ENCODE measurements at places on chromosomes 16 and 17.

DNA sequence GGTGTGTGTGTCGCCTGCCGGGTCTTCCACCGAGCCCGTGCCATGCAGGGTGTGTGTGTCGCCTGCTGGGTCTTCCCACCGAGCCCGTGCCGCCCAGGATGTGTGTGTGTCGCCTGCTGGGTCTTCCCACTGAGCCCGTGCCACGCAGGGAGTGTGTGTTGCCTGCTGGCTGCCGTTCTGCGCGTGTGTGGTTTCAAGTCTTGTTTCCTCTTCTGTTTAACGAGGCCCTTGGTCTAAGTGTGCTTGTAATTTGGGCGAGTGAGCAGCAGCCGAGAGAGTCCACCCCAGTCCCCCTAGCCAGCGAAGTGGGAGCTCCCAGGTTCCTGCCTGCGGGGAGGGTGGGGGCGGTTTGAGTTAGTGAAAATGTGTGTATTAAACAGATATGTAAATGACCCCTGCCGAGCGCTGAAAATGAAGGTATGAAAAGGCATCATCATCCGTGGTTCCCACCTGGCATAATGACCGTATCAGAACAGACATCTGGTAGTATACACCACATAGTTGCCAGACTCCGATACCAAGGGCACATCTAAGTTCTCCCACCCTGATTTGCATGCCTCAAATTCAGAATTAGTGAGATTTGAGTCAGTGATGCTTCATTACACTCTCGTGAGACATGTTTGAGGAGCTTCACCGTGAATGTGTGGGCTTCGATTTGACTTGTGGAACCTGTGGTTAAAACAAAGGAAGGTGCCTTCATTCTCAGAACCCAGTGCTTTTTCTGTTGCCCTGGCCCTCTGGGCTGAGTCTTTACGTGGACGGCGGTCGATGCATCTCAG is 114.5 kb upstream of the CHMP6 start:
- peaks cover 5% of the 10 kb centered on the region for H3K36me3 ChIP-seq
- no peak overlapping the region for H3K4me3 ChIP-seq
- no peak overlapping the region for H3K27ac ChIP-seq
- no peaks in the 10 kb centered on the region for H3K27me3 ChIP-seq
- no peak for DNase-seq

DNA sequence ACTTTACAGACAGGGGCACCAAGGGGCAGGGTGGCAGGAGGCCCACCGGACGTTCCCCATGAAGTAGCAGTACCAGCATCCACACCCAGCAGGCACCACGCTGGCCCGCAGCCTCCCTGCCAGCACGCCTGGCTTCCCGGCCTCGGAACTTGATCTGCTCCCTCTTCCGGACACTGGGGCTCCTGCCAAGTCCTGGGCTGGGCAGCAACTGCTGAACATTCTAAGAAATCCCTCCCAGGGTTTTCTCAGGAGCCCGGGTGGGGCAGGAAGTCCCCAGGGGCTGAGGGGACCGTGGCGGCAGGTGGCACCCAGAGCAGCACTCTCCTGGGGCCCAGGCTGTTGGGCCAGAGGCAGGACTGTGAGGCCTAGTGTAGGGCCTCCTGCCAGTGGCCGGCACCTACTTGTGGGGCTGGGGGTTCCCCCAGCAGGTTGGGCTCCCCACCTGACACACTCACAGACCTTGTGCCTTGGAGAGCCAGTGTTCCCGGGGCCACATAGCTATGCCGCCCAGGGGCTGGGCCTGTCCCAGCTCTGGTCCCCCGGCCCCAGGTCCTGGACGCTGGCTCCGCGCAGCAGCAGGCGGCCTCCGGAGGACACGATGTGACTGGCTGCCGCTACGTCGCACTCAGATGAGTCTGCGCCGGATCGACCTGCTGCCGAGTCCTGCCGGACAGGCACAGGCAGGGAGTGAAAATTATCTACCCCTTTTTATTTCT is 86.2 kb upstream of the CBX4 start:
- H3K4me3 ChIP-seq, result no peak overlapping the region
- peaks cover 4% of the 10 kb centered on the region for H3K4me1 ChIP-seq
- no peak for DNase-seq

DNA sequence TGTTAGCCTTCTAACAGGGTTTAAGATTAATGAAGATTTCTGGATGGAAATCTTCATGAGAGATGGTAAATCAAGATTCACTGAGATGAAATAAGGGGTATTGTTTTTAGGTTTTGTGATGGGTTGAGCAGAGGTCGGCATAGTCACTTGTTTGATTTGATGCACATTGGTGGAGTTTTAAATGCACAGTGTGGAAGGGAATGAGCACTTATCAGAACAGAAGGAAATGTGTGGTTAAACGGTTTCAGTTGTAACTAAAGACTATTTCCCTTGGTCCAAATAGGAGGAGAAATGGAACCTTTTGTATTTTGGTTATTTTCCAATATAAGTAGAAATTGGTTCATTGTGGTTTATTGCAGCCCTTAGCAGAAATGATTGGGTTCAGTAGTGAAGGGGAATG is 34.1 kb downstream of the CBFB start:
- no peaks in the 10 kb centered on the region for H3K4me1 ChIP-seq
- H3K27ac ChIP-seq, result no peak overlapping the region
- H3K27me3 ChIP-seq, result no peaks in the 10 kb centered on the region
- no peak overlapping the region for H3K4me3 ChIP-seq

DNA sequence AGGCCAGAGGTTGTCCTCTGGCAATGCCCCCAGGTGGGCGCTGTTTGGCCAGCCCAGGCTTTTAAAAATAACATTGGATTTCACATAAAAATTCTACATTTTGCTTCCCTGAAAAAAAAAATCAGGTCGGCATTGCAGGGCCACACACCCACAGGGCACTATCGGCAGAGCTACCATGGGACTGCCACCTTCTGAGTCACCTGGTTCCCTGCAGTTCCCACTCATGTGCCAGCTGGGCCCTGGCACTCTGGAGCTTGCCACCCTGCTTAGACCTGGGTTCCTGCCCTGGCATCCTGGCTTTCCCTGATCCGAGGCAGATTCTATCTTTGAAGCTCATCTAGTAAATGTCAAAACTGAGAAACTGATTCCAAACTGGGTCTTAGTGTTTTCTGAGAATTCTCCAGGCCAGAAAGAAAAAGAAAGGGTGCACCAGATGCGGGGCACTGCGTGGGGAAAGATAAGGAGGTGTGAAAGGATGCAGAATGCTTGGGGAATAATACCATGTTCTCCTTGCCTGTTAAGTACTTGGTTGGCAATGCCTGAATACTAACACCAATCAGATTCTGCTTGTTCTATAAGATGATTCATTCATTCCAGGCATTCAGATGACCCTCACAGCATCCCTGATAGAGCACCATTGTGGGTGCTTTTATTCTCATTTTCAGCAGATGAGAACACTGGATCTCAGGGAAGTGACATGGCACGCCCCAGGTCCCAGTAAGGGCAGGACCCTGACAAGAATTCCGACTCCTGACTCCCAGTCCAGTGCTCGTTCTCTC is 51.8 kb downstream of the RAI1 start:
- H3K27ac ChIP-seq, result no peak overlapping the region
- no peak overlapping the region for H3K4me3 ChIP-seq
- no peaks in the 10 kb centered on the region for H3K27me3 ChIP-seq
- peaks cover 13% of the 10 kb centered on the region for H3K4me1 ChIP-seq
- no peaks in the 10 kb centered on the region for H3K36me3 ChIP-seq

- no peak for DNase-seq
- H3K27me3 ChIP-seq, result no peaks in the 10 kb centered on the region
These were observed 54.6 kb downstream of the ABCC12 start for GRCh38 chr16:48101069-48101674.

DNA sequence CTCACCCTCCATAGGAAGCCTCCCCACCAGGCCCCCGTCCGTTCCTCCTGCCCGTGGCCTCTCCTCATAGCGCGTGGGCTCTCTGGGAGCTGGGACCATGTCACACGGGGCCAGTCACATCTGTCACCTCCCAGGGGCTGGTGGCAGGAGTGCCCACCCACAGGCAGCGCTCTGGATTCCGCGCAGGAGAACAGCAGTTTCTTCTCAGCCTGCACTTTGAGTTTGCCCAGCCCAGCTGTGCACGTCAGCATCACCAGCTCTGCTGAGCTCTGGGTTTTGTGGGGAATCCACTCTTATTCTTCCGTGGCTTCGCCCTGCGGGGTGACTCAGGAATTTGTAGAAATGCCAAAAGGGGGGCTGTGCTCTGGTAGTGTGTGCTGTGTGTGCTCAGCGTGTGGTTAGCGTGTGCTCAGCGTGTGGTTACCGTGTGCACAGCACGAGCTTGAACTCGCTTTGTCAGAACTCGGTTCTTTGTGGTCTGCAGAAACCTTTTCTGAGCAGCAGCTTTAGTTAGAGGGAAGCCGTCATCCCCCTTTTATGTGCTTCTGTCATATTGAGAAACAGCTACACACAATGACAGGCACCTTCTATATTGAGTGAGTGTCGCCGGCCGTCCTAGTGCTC is 3.2 kb downstream of the ACSF3 start:
- H3K36me3 ChIP-seq, result peaks cover 13% of the 10 kb centered on the region
- H3K4me1 ChIP-seq, result peaks cover 10% of the 10 kb centered on the region
- DNase-seq, result no peak
- H3K27ac ChIP-seq, result no peak overlapping the region
- no peaks in the 10 kb centered on the region for H3K27me3 ChIP-seq

- peaks cover 3% of the 10 kb centered on the region for H3K4me1 ChIP-seq
- no peaks in the 10 kb centered on the region for H3K27me3 ChIP-seq
- no peak overlapping the region for H3K4me3 ChIP-seq
- DNase-seq, result no peak
- no peak overlapping the region for H3K27ac ChIP-seq
- no peaks in the 10 kb centered on the region for H3K36me3 ChIP-seq
These were observed 101.2 kb downstream of the OR1D5 start for GRCh38 chr17:2962236-2962635.

DNA sequence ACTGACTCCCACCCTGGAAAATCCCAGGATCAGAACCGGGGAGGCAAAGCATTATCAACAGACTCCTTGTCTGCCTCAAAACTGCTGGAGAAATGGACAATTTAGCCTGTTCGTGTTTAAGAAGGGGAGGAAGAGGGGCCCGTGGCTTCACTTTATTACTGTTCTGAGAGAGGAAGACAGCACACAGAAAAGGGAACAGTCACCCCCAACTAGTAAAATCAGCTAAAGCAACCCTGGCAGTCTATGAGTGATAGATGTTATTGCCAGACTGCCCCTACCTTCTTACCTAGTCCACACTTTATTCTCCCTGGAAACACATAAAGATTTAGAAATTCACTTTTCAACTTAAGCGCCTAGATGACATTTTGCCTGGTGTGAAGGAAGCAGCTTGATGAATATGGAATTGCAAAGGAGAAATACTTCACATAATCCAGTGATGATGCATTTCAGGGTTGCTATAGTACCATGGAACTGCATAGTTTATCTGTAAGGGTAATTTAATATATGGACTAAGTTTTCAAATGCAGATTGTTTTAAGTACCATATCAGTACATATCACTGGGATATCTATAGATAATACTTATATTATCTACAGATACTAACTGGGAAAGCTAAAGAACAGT is 36.9 kb upstream of the TRAP1 start:
- H3K4me3 ChIP-seq, result no peak overlapping the region
- H3K36me3 ChIP-seq, result peaks cover 14% of the 10 kb centered on the region
- H3K27ac ChIP-seq, result no peak overlapping the region
- peaks cover 19% of the 10 kb centered on the region for H3K4me1 ChIP-seq
- H3K27me3 ChIP-seq, result no peaks in the 10 kb centered on the region

DNA sequence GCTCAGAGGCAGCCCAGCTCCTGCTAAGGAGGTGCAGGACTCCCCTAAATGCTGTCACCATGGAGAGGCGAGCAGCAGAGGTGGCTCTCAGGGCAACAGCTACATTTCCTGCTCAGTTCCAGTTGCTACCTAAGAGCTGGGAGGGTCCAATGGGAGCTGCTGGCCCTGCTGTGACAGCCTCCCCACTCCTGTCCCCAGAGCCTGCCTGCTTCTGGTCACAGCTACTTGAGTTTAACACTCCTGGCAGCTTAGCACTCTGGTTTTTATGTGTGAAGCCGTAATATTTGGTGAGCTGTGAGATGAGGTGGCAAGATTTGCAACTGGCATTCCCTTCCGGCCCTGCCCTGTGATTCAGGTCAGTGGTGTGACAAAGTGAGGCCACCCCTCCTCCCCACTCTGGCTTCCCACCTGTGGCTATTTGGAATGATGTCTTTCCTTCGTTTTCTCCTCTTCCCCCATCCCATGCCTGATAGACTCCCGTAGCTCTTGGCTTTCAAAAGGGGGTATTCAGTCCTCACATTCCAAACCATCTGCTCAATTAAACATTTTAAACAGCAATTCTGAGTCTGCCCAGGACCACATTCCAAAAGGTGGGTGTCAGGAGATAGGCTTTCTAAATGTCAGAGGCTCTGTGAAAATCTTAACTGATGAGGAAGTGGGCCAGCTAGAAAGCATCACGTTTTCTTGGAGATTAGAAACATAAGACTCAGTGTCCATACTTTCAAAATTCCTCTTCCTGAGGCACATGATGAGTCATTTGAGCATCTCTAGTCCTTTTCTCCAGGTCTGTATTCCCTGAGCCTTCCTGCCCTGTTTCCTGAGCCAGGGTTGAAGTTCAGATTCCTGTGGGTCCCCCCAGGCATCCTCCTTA is 42.6 kb upstream of the SKAP1 start:
- no peak overlapping the region for H3K4me3 ChIP-seq
- no peak for DNase-seq
- H3K27me3 ChIP-seq, result no peaks in the 10 kb centered on the region
- H3K36me3 ChIP-seq, result no peaks in the 10 kb centered on the region

DNA sequence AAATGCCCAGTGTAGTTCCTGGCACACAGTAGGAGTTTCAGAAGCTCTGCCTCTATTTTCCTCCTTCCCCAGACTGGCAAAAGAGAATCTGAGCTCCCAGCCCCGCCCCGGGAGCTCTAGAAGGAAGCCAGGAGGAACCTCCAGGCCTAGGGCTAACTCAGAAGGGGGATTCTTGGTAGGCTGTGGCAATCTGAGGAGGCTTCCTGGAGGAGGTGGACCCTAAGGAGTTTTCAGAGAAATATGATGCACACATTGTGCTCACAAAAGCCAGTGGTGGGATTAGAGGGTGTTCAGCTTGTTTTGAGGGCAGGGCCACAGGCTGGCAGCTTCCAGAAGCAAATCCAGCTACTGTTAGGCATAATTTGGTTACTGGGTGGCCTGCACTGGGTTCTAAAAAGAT is 10.0 kb downstream of the ADGRG1 start:
- H3K4me1 ChIP-seq, result peaks cover 27% of the 10 kb centered on the region
- no peak for DNase-seq
- no peaks in the 10 kb centered on the region for H3K36me3 ChIP-seq
- no peak overlapping the region for H3K4me3 ChIP-seq

GRCh38 chr16:82643936-82644630 is 17.3 kb downstream of the CDH13 start:
- no peaks in the 10 kb centered on the region for H3K36me3 ChIP-seq
- H3K27ac ChIP-seq, result no peak overlapping the region
- no peaks in the 10 kb centered on the region for H3K27me3 ChIP-seq
- peaks cover 17% of the 10 kb centered on the region for H3K4me1 ChIP-seq

- DNase-seq, result peak; percentile 60
- H3K4me1 ChIP-seq, result peaks cover 53% of the 10 kb centered on the region
- H3K4me3 ChIP-seq, result peak overlapping the region; percentile 68
- no peaks in the 10 kb centered on the region for H3K27me3 ChIP-seq
These were observed 49.0 kb upstream of the ZCCHC14 start for GRCh38 chr16:87541872-87542234.

- no peak overlapping the region for H3K4me3 ChIP-seq
- no peak overlapping the region for H3K27ac ChIP-seq
- H3K4me1 ChIP-seq, result no peaks in the 10 kb centered on the region
- H3K36me3 ChIP-seq, result no peaks in the 10 kb centered on the region
- no peak for DNase-seq
These were observed 22.6 kb downstream of the PRDM7 start for GRCh38 chr16:90054554-90054953.
